ENCODE measurements at places on chromosomes 12 and 14. TPM values are rescaled to one million over a fixed set of nuclear protein-coding genes. Genes with fewer than 3 reads are reported as not detected.

The C12orf50 gene
- total RNA-seq = 0.40 TPM

The C14orf180 gene
- 1.5 TPM for total RNA-seq

The RNF212B gene
- total RNA-seq = 0.40 TPM

The AKAP5 gene
- total RNA-seq = 1.1 TPM

The FOXA1 gene
- not detected for total RNA-seq
